ENCODE measurements at places on chromosomes 5 and 9. TPM values are rescaled to one million over a fixed set of nuclear protein-coding genes. Genes with fewer than 3 reads are reported as not detected.

Gene PCDHA9
- total RNA-seq: 18.9 TPM

Gene SPINK7
- total RNA-seq: not detected

Gene PCDHB16
- 20.1 TPM for total RNA-seq

Gene PGGT1B
- 22.4 TPM for total RNA-seq

Gene MPDZ
- 38.7 TPM for total RNA-seq

Gene KLF4
- total RNA-seq: 72.1 TPM

Gene CHMP5
- 61.7 TPM for total RNA-seq

Gene BSPRY
- total RNA-seq: not detected

Gene PCDHGA1
- 4.6 TPM for total RNA-seq

Gene POLR1E
- total RNA-seq: 58.2 TPM

Gene PTGES
- 1.0 TPM for total RNA-seq

Gene GRXCR2
- total RNA-seq: not detected
